Stimulated activated CD8-positive, alpha-beta memory T cell treated with anti-CD3 and anti-CD28 coated beads, Interleukin-4, amount 100 ng/mL, for 4 hours (primary cell): ENCODE measurements at places on chromosomes 7 and 10.
A peak's percentile ranks its signal among the peaks of the same experiment; 100 is the strongest.

GRCh38 chr10:121340271-121340831 is 257.9 kb downstream of the FGFR2 start:
- no peak for DNase-seq

- DNase-seq, result no peak
Observed at GRCh38 chr10:83678850-83679249, 460.5 kb upstream of the GHITM start.

DNA sequence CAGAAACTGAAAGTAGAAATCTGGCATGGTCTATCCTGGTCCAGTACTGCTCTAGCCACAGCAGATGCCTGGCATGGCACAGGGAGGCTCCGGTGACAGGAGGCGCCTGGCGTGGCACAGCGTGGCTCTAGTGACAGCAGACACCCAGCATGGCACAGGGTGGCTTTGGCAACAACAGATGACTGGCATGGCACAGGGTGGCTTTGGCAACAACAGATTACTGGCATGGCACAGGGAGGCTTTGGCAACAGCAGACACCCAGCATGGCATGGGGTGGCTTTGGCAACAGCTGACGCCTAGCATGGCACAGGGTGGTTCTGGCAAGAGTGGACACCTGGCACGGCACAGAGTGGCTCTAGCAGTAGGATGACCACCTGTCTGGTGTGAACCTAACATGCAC is 480.5 kb upstream of the FOXK1 start:
- DNase-seq, result no peak

DNA sequence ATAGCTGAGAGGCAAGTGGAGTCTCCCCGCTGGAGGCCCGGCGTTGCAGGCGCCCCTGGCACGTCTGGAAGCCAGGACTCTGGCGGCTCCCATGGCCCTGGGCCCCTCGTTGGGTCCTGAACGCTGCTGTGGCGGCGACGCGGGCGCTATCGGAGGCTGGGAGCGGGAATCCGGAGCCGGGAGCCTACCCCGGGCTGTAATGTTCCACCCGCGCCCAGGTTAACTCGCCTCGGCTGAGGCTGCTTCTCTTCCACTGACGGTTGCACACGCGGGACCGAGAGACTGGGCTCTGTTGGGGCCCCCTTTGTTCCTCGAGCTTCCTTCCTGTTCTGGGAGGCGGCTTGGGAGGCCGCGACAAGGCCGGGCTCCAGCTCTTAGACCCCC is 1.3 kb upstream of the HOXA5 start:
- no peak for DNase-seq

DNA sequence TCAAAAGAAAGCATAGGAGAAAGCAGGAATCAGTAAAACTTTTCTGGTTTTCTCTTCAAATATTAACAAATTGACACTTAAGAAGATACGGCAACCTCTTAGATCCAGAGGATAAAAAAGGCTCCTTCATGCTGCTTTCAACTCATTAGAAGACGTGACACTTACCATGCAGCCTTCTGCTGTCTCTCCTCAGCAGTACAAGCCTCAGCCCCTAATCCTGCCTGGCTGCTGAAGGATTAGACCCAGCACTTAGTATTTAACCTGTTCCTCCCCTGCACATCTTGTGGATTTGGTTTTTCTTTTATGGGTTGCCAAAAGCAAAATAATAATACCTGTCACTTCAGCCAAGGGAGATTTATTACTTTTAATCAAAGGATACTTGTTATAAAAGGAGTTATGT is 108.4 kb downstream of the LYZL1 start:
- no peak for DNase-seq

GRCh38 chr10:14736600-14737081 is 38.1 kb downstream of the FAM107B start:
- no peak for DNase-seq

DNA sequence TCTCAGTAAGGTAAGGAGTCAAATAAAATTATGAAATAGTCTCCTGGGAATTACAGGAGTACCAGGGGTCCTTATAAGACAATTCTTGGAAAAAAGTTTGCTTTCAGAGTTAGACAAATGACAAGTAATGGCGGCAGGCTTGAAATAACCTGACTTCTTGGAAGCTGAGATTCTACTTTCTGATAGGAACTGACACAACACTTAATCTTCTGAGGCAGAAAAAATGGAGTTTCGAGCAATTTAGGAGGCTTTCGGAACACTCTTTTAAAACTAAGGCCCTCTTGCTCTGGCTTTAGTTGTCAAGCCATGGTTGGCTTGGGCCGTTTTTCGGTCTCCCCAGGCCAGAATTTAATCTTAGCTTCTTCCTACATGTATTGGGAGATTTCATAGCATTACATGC is 260.0 kb downstream of the GATA3 start:
- DNase-seq, result no peak

GRCh38 chr10:59362144-59362958 is at the start of gene FAM13C:
TSS of gene FAM13C (minus strand) at chr10:59362549. CDS start at chr10:59362460, 89 bp downstream.
- no peak for DNase-seq

GRCh38 chr7:67451306-67451705 is 454.7 kb downstream of the TYW1 start:
- DNase-seq, result no peak

DNA sequence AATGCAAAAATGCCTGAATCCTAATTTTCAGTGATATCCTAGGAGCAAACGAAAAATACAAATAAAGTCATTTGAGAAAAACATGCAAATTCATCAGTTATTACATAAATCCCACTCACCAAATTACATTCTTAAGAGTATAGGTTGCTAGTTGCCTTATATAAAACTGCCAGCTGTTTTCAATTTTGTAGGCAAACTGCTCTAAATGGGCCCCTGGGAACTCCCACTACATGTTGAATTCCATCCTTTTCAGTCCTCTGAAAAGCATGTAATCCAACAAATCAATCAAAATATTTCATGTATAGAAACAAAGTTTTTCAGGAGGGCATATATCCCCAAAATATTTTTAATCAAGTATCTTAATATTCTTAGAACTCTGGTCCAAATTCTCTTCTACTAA is 2.1 kb upstream of the JMJD1C start:
- no peak for DNase-seq

DNA sequence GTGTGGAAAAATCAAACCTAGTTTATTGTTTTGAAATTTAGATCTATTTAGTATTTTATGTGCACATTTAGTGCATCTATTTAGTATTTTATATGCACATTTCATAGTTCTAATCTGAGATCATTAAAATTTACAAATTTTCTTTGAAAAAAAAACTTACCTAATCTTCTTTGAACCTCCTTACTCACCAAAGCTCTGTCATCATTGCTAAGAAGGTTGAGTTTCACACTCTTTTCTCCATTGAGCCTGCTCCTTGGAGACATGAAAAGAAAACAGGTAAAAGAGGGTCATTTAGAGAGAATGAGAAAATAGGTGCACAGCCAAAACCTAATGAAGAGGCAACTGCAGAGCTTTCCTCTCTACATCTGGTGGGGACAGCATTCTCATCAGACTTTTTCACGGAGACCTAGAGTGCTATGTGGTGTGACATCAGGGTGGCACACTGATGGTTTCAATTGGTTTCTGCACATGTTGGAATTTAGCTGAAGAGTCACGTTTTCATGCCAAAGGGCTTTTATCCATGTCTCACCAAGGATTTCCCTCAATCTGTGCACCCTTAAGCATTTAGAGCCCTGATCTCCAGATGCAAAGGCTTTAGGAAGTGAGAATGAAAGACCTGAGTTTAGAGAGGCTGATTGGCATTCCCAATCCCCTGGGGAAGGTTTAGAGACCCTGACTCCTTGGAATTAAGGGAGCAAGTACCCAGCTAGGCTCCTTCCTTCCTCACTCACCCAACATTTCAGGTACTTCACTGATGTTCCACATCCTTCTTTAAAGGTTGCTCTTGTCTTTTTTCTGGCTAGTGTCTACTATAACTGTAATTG is 89.2 kb upstream of the CAPZA2 start:
- no peak for DNase-seq

- no peak for DNase-seq
Observed at GRCh38 chr7:47095946-47096345, 486.0 kb downstream of the TNS3 start.

DNA sequence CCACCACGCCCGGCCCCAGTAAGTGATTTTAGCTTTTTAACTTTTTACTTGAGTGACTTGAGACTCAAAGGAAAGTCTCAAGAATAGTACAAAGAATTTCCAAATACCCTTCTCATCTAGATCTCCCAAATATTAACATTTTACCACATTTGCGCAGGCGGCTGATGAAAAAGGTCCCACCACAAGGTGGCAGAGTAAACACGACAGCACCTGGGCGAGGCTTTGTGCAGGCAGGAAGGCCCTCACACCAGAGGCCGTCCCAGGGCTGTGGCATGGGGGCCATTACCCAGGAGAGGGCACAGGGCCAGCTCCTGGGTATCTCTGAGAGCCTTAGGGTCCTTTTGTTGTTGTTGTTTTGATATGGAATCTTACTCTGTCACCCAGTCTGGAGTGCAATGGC is 50.0 kb upstream of the WIPI2 start:
- DNase-seq, result no peak

DNA sequence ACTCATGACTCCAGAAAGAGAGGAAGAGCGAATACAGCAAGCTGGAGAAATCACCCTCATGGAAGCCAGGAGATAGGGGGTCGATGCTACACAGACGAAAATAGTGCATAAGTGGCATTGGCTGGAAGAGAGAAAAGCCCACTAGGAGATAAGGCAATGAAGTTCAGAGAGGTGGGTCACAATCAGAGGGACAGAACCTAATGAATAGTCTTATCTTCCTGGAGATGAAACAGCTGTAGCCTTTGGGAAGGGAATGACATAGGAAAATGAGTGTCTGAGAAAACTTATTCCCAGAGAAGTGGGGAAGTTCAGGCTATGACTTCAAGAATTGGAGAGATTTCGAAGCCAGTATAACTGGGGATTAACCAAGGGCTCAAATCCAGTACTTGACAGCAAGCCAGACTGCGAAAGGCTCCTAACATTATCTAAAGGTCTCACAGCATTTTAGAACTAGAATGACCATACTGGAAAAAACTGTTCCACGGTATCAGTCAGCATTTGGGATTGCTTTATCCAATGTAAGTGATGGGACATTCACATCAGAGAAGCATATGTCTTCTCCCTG is 211.1 kb downstream of the ZNF365 start:
- no peak for DNase-seq

- no peak for DNase-seq
Observed at GRCh38 chr10:43393606-43394360, 15.2 kb downstream of the HNRNPF start.

DNA sequence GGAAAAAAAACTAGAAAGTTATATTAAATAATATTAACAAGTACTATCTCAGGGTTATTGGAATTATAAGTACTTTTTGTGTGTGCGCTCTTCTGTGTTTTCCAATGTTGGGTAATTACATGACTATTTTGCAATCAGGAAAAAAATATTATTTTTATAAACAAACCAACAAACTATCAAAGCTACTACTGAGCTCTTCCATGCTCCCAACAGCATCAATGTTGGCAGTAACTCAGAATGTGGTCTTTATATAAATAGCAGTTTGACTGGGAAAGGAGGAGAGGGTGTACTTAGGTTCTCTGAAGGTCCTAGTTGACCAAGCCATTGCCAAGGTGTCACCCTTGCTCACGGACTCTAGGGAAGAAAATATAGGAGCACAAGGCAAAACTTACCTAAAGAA is 15.0 kb downstream of the MTERF1 start:
- no peak for DNase-seq

GRCh38 chr7:36490419-36490830 is 100.8 kb downstream of the ANLN start:
- DNase-seq, result no peak

DNA sequence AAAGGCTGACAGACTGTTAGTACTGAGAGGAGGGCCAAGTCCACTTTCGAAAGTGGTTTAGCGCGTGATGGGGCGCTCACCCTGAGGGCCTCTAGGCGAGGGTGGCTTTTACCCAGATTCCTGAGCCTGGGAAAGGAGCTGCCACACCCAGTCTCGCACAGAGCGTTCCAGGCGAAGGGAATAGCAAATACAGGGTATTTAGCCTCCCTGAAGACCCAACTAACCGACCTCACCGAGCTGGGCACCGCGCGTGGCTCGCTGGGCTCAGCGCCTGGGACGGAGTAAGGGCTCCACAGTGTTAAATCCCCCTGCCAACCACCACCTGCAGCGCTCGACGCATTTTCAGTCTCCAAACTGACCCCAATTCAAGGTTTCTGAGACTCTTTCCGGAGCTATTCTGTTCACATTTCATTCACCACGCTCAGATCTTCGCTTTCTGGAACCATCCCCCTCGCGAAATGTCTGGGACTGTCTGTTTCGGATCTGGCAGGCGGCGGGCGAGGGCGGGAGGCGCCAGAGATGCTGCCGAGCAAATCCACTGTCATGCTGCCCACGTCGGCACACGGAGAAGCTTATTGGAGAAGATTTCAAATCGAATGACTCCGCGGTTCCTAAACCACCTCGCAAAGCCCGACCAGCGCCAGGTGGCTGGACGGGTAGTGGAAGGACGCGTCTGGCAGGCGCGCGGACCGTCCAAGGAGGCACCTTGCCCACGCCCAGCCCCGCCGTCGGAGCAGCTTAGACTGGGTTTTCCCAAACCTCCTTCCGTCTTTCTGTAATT is 1.4 kb upstream of the OSBPL3 start:
- DNase-seq, result peak; percentile 23

DNA sequence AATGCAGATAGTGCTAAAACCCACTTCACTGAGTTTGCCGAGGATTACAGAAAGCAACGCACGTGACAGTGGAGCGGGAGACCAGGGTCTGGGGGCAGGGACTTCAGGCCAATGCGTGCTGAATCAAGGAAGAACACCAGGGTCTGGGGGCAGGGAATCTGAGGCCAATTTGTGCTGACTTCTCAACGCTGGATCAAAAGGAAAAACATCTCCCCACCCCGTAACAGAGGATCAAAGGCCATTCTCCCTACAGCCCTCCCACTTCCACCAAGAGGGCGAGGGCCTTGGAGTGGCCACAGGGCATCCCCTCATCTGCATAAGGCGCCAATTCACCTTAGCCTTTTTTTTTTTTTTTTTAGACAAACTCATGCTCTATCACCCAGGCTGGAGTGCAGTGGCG is 22.3 kb upstream of the BNIP3 start:
- DNase-seq, result no peak

- no peak for DNase-seq
Observed at GRCh38 chr10:96935810-96936209, 103.7 kb downstream of the LCOR start.

GRCh38 chr10:6232846-6233724 is 30.4 kb downstream of the PFKFB3 start:
- DNase-seq, result no peak

DNA sequence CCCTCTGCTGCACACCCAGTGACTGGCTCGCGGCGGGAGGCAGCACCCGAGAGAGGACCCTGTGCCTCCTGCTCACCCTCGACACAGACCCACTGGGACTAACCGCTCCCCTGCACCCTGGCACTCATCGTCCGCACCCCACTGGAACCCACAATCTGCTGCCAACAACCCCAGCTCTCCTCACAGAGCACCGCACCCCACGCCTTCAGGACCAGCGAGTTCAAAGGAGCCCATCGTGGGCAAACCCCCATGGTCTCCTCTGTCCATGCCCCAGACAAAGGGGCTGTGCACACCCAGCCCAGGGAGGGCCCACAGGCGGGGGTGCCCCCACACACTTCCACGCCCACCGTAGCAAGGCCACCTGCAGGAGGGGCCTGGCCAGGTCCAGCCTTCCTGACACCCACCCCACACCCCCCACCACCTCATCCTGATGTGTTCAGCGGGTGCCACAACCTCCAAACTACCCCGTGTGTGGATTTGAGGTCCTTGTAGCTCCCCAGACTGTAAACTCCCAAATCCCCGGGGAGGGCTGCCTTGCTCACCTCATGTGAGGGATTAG is 14.0 kb downstream of the RASGEF1A start:
- no peak for DNase-seq
